Kidney epithelial cell (primary cell): ENCODE measurements at places on chromosomes 12 and 14.

DNA sequence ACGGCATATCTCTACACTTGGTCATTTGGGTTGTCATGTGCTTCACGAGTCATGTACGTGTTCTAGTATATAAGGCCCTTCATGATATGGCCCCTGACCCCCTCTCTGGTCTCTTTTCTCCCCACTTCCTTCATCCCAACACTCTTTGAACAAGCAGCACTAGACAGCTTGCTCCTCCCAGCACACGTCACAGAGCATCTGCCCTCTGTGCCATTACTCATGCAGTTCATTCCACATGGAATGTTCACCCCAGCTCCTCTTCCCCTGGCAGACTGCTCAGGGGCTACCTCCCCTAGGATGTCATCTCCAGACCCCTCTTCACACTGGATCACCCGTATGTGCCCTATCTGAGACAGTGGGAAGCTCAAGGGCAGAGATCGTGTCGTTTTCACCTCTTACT, 14.1 kb upstream of the LRP1-AS start:
- DNase-seq: no peak

DNA sequence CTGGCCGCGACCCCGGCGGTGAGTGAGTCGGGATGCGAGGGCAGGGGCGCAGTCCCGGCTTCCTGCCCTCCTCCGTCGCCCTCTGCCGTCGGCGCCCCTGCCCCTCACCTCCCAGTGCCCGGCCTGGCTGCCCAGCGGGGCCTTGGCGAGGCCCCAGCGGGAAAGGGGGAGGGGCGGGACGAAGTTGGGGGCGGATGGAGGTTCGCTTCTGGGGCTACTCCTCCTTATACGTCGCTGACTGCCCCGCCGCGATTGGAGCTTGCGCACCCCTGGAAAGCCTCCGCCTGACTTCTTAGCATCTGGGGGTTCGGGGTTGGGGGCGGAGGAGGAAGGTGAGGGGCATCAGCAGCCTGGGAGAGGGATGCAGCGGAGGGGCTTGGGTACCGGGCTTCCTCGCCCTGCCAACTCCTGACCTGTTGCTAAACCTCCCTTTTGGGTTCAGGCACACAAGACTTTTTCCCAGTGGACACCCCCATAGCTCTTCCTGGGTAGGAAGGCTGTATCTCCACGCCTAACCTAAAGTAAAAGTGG, 406 bp downstream of the TMEM263 start:
- no peak for DNase-seq

DNA sequence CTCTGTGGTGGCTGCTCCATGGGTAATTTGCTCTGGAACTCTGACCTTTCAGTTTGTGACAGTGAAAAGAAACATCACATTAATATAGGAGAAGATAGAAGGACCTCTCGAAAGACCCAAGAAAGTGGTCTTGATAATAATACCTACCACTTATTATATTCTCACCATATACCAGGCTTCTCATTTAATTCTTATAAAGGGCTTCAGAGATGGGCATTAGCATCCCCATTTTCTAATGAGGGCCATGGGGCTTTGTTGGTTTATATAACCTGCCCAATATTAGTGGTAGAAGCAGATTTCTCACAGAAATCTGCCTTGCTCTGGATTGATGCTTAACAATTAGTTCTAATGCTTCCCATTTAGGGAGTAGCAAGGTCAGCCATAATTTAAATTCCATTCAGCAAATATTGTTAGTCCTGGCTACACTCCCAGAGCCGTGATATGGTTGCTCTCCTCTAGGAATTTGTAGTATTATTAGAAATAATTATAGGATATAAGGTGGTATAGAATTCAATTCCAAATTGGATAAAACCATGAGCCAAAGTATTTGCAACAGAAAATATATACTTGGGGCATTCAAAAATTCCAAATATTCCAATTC, 7.4 kb upstream of the AMIGO2 start:
- no peak for DNase-seq

DNA sequence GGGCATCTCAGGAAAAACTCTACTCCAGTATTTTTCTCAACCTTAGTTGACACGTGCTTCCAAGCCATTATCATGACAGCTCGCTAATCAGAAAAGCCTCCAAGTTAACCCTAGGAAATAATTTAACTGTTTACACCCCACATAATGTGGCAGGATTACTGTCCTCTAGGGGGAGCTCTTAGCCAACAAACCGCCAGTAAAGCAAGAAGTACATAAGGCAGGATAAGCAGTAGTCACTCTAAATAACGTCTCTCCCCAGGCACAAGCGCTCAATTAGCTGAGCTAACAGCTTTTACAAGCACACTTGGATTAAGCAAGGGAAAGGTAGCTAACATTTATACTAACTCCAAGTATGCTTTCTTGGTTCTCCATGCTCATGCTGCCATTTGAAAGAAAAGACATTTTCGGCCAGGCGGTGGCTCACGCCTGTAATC, 22.8 kb downstream of the APOBEC1 start:
- no peak for DNase-seq

GRCh38 chr12:57832966-57833365, 13.6 kb downstream of the CTDSP2 start:
- no peak for DNase-seq

DNA sequence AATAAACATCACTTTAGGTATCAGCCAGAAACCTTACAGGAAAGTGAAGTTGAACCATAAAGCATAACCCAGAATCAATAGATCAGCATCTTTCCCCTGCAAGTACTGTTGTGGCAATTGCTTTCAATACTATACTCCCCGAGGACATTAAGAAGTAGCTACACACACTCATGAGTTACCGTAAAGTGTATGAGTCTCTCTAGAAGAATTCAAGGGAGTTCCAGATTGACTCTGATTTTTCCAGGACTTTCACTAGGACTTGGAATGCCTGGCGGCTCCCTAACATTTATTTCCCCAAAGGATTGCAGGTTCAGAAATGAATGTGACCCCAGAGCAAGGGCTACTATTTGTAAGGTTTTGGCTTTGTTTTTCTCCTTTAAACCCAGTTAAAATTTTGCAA, 465.4 kb upstream of the MDGA2 start:
- no peak for DNase-seq

- DNase-seq: no peak
These were observed 96.2 kb upstream of the FKBP4 start for GRCh38 chr12:2698566-2698965.

- no peak for DNase-seq
These were observed 280.7 kb upstream of the SOX5 start for GRCh38 chr12:24230061-24230701.

DNA sequence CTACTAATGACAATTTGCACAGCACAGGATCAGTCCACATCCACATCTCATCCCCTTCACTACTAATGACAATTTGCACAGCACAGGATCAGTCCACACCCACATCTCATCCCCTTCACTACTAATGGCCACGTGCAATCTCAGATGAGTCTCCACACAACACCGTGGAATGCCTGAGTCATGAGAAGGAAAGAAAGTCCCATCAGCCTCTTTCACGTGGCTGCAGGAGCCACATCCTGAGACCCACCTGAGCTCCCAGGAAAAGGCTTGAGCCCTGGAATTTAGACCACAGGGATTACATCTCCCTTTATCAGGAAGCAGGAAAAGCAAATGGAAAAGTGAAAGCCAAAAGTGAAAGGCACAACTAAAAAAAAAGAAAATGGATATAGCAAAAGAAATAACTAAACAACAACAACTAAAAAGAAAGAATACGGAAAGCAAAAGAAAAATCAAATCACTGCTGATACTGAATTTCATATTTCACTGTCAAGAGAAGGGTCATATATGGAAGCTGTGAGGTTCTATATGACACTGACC, 1300.5 kb downstream of the TMEM121 start:
- no peak for DNase-seq

DNA sequence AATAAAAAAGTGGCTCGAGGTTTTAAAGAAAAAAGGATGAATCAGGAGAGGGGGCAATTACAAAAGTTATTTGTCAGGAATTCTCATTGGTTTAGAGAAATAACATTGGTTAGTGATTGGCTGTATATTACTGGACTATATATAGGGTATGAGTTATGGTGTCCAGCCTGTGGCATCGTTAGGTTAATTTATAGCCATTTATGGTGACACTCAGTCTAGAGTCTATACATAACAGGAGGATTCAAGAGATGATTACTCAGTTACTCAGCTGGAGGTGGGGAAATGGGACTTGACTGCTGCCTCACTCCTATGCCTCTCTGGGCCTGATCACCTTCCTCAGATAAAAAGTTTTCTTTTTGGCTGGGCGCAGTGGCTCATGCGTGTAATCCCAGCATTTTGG, 25.6 kb upstream of the NFYB start:
- no peak for DNase-seq

GRCh38 chr12:18975933-18976332, 153.6 kb upstream of the PLEKHA5 start:
- DNase-seq: no peak

DNA sequence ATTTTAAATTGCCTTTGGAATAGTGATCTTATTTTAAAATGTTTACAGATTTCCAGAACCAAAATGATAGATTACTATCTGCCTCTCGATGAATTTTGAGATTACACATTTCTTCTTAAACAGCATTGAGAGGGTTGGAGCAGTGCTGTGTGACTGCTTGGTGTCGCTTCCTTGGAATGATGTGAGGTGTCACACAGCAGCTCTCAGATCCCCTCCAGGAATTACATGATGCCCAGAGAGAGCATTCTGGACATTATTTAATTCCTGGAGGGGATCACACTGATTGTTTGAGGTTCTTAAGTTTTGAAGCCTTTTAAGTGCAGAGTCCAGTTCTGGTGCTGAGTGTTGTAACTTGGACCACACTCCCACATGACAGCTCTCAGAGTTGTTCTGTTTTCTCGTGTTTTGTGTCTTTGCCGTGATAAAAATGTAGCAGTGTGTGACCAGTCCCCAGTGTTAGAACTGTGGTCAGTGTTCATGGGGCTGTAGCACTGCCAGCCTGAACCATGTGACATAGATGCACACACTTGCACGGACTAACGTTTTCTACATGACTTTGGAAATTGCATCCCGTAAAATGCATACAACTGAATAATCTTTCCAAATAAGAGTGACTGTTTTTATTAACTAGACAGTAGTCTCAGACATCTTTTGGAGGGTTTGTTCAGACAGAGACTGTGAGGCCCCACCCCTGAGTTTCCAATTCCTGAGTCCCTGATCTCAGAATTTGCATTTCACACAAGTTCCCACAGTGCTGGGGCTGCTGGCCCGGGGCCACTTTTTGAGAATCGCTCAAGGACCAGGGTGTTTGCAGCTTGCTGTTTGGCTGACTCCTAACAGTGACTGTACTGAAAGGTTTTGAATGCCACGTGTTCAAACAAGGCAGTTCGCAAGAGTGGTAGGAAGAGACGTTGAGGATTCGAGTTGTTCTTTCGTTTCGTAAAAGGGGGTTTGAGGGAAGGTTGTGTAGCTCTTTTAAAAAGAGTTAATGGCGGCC, 26.0 kb downstream of the XRCC3 start:
- DNase-seq: no peak

DNA sequence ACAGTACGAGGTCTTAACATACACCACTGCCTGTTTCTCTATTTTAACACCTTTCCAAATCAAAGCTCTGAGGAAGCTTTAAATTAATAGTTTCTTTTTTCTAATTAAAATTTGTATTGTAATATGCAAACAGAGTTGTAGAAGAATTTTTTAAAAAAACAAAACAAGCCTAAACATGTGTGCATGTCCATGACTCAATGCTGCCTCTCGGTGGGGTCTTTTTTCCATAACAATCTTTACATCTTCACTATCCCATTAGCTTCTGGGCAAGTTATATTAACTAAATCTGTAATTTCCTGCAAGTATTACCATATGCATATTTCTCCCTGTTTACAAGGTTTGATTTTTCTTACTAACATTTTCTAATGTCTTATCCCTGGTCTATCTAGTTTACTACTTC, 143.9 kb upstream of the NAV3 start:
- DNase-seq: no peak

DNA sequence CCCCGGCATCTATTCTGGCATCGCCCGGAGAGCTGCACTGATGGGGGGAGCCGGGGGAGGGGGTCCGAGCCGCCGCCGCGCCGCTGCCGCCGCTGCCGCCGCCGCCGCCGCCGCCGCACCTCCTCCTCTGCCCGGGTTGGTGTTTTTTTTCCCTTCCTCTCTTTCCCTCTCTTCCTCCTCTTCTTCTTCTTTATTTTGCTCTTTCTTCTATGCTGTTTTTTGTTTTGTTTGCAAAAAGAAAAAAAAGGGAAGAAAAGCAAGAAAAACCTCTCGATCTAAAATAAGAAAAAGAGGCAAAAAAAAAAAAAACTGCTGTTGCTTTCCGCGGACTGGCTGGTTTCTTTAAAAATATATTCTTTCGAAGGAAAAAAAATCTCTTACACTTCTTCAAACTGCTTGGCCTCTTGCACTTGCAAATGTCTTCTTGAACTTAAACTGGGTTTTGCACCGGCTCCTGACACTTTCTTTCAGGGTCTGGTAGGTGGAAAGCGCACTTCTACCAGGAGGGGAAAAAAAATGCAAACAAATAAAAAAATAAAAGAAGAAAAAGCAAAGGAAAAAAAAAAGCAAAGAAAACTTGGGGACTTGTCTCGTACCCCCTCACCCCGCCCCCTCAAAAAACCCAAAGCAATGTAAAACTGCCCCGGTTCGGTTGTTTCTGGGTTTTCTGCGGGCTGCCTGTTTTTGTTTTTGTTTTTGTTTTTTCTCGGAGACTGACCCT, 616 bp downstream of the BCL11B start:
- DNase-seq: no peak

GRCh38 chr14:53537422-53538315, 384.5 kb upstream of the DDHD1 start:
- DNase-seq: no peak

- no peak for DNase-seq
These were observed 10.8 kb upstream of the BIN2 start for GRCh38 chr12:51334764-51335163.

- DNase-seq: no peak
These were observed 1.8 kb upstream of the DYRK2 start for GRCh38 chr12:67646775-67647174.

DNA sequence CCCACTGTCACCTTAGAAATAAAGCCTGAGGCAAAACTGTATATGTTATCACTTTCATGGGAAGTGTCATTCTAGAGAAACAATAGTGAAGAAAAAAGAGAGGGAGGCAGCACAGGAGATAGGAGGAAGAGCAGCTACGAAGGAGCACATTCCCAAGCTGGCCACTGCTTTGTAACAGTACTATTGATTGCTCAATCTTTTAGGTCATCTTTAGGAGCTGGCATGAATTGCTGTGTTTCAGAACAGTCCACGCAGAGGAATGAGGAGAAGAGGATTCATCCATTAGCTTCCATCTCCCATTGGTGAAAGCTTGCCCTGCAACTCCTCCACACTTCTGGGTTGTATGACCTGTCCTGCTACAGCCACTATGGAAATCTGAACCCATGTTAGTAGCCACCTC, 372.5 kb upstream of the DDHD1 start:
- DNase-seq: no peak

- DNase-seq: no peak
These were observed 14.2 kb downstream of the SSH1 start for GRCh38 chr12:108843187-108843586.

GRCh38 chr14:54785136-54785777, 117.4 kb downstream of the GCH1 start:
- no peak for DNase-seq

- no peak for DNase-seq
These were observed 42.6 kb downstream of the TRAFD1 start for GRCh38 chr12:112167718-112168525.

GRCh38 chr14:38799671-38800070, 303.4 kb downstream of the SEC23A start:
- DNase-seq: no peak
